Keratinocyte (primary cell): ENCODE measurements at places on chromosomes 7 and 10. TPM values are rescaled to one million over a fixed set of nuclear protein-coding genes. Genes with fewer than 3 reads are reported as not detected.

GRCh38 chr7:110868458-110868857, 222.5 kb upstream of the LRRN3 start:
- no peak for DNase-seq

- DNase-seq, result no peak
Observed at GRCh38 chr10:1399431-1400100, 337.8 kb downstream of the ADARB2 start.

- peak; percentile 73 for DNase-seq
Observed at GRCh38 chr10:110336111-110336721, 31.5 kb upstream of the SMNDC1 start.

The TET1 gene
- polyA plus RNA-seq, result 0.03 to 0.09 TPM (median 0.08 TPM) in 3 replicates

The HSPA12A gene
- 5.4 to 8.5 TPM (median 8.1 TPM) in 3 replicates for polyA plus RNA-seq

DNA sequence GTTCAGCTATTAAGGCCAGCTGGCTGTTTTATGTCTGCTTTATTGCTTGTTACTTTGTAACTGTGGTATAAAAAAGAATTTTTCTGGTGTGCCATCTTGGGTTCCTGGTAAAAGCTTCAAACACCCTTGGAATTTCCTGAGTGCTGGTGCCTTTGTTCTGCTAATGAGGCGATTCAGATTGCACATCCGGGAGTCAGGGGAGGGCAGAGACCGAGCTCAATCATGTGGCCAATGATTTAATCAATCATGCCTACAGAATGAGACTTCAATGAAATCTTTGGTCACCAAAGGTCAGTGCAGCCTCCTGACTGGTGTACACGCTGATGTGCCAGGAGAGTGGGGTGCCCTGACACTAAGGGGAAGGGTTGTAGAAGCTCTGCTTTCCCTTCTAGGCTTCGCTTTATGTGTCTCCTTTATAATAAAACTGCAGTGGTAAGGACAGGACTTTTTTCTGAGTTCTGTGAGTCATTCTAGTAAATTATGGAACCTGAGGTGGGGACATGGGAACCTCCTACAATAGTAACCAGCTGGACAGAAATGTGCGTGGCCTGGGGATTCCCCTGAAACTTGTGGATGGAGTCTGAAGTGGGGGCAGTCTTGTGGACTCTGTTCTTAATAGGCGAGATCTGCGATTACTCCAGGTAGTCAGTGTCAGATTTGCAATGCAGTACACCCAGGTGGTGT, 69.4 kb upstream of the OGDHL start:
- DNase-seq, result no peak

The ACTL6B gene
- polyA plus RNA-seq, result not detected in 3 replicates

- DNase-seq, result no peak
Observed at GRCh38 chr10:115882021-115882420, 391.0 kb downstream of the GFRA1 start.

The FFAR4 gene
- not detected in 3 replicates for polyA plus RNA-seq

DNA sequence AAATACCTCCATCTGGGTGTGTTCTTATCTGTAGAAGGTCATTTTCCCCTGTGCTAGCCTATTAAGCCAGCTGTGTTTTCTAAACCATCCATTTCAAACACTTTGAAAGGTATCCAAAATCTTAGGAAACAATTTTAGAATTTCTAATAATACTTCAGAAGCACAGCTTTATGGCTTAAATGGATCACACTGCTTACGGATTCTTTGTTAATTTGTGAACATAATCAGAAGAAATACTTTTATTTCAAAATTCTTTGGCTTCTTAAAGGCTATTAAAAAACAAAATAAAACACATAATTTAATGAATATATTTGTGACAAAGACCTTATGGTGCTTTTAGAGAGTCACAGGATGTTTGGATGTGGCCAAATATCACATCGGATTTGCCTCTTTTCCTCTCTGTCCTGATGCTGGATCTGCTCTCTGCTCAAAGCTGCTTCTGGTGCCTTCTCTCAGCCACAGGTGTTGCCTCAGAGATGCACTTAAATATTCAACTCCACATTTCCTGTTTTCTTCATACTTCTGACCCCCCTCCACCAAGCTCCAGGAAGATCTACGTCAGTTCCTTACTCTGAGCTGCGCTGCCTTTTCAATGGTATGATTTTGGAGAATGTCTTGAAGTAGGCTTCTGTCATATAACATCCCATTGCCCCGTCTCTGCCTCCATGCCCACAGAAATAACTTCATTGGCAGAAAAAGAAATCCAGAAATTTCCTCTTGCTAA, 230.6 kb downstream of the MLLT10 start:
- DNase-seq, result no peak
